ENCODE measurements at places on chromosomes 16 and 17.
A peak's percentile ranks its signal among the peaks of the same experiment; 100 is the strongest.

DNA sequence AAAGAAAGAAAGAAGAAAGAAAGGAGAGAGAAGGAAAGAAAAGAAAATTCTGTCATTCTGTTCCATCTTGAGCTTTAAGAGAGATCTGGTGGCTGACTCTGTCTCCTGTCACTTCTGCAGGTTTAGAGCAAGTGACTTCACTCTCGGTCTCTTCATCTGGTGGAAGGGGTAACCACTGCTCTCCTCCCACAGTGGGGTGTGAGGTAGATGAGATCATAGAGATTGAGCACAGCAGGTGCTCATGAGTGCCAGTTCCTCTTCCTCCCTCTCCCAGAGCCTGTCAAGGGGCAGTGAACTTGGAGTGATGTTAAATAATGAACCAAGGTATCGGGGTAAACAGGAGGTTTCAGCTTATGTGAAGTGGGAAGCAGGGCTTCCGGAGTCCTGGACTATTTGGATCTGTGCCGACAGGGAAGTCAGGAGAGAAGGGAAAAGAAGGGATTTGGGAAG is 47.7 kb downstream of the BEAN1 start:
- no peak for DNase-seq

- peak; percentile 87 for DNase-seq
Observed at GRCh38 chr16:86723689-86724088, 145.3 kb downstream of the FOXL1 start.

- DNase-seq = no peak
Observed at GRCh38 chr16:4375717-4376116, 4.1 kb downstream of the VASN start.

- DNase-seq = peak; percentile 39
Observed at GRCh38 chr16:3101841-3102470, 2.9 kb upstream of the ZSCAN10 start.

DNA sequence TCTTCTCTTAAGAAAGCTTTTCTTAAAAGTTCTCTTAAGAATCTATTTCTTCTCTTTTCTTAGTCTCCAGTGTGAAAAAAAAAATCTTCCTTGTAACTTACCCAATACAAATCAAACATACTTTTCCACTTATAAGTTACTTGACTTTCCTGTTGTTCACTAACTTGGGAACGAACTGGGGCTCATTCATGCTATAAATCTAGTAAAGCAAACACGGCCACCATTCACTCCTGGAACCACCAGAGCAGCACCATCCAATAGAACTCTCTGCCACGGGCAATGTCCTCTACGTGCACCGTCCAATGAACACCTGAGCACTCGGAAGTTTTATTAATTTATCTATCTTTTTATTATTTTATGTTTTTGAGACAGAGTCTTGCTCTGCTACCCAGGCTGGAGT is 20.8 kb downstream of the SRP68 start:
- DNase-seq = no peak

DNA sequence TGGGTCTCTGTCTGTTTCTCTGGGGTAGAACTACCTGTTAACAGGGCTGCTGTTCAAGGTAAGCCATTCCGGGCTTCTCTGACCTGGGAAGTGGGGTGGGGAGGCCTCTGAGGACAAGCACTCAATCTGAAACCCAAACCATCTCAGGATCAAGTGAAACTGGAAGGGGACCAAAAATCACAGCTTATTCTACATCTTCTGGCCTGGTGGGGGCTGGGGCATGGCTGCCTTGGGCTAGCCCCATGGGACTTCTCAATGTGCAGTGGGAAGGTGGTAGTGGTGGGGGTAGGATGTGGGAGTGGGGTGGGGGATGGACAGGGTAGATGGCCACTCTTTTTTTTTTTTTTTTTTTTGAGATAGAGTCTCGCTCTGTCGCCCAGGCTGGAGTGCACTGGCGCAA is 5.5 kb downstream of the FLOT2 start:
- DNase-seq = no peak

- DNase-seq = no peak
Observed at GRCh38 chr16:48143812-48144368, 11.9 kb downstream of the ABCC12 start.

DNA sequence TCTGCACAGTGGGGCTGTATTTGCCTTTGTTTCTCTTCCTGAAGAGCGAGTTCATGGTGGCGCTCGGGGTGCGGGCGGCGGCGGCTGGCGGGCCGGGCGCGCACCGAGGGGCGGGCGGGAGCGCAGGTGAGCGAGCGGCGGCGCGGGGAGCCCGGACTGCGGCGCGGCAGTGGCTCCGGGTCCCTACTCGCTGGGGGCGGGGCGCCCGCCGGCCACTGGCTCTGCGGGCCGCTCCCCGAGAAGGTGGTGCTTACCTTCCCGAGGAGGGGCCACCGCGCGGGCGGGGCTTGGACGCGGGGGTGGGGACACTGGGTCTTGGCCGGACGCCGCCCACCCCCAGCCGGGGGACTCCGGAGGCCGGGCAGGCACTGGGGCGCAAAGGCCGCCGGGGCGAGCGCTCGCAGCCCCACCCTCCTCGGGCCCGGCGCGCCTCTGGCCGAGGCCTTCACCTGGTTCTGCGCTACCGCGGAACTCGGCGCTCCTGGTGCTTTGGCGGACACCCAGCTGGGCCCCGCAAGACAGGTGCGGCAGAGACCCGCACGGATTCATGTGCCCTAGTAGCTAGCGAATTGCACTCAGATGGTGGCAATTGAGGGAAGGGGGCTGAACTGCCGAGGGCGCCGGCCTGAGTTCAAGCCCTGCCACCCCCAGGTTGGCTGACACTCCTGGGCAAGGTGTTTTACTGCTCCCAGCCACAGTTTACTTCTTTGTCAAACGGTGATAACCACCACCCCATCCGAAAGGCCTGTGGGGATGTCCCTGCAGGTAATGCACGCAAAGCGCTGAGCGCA is at the start of gene PPL:
Gene PPL (minus strand): TSS at position 158 of the 791 bp plus-strand sequence. CDS start 103 bp downstream, at position 55.
- DNase-seq = peak; percentile 94

GRCh38 chr17:34254651-34255380 is at the start of gene CCL2:
Gene CCL2 (plus strand): TSS chr17:34255285. CDS start chr17:34255350, 65 bp downstream.
- peak; percentile 74 for DNase-seq

- DNase-seq = no peak
Observed at GRCh38 chr17:65039336-65039988, 17.1 kb downstream of the GNA13 start.

DNA sequence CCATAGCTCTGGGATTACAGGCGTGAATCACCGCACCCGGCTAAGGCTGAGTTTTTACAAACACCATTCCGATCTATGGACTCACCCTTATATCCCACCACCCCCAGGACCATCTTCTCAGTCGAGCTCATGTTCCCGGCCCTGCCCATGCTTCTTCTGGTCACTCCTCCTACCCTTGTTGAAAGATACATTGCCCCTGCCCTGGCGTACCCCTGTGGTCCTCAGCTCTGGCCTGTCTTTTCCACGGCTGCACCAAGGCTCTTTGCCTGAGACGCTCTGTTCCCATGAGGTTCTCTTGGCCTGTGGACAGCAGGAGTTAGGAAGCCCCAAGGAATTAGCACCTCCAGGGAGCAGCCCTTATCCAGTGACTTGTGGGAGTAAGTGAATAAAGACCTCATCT is 379.4 kb upstream of the TNRC6C start:
- no peak for DNase-seq

- DNase-seq = no peak
Observed at GRCh38 chr17:53391197-53391596, 431.5 kb upstream of the KIF2B start.

GRCh38 chr16:71610936-71611871 is 14.8 kb upstream of the MARVELD3 start:
- DNase-seq = peak; percentile 92

- DNase-seq = no peak
Observed at GRCh38 chr16:76900285-76901263, 290.4 kb upstream of the MON1B start.

- DNase-seq = peak; percentile 65
Observed at GRCh38 chr17:17783116-17783824, 53.5 kb downstream of the SREBF1 start.

DNA sequence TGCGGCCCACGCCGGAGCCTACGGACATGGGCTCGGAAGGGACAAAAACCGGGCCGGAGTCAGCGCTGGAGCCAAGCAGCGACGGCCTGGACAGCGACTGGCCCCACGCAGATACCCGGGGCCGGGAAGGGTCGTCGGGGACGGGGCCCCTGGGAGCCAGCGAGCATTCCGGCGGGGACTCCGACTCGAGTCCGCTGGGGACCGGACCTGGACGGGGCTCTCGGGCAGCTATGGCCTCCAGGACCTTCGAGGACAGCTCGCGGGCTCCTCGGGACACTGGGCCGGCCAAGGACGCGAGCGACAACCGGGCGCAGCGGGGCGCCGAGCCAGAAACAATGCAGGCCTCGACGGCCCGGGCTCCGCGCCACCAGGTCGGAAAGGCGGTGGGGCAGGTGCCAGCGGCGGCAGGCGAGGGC is 1.0 kb downstream of the MYO15B start:
- no peak for DNase-seq

GRCh38 chr16:48919791-48920190 is 309.8 kb upstream of the N4BP1 start:
- DNase-seq = no peak

GRCh38 chr17:59688008-59688407 is 19.2 kb downstream of the PTRH2 start:
- DNase-seq = no peak

DNA sequence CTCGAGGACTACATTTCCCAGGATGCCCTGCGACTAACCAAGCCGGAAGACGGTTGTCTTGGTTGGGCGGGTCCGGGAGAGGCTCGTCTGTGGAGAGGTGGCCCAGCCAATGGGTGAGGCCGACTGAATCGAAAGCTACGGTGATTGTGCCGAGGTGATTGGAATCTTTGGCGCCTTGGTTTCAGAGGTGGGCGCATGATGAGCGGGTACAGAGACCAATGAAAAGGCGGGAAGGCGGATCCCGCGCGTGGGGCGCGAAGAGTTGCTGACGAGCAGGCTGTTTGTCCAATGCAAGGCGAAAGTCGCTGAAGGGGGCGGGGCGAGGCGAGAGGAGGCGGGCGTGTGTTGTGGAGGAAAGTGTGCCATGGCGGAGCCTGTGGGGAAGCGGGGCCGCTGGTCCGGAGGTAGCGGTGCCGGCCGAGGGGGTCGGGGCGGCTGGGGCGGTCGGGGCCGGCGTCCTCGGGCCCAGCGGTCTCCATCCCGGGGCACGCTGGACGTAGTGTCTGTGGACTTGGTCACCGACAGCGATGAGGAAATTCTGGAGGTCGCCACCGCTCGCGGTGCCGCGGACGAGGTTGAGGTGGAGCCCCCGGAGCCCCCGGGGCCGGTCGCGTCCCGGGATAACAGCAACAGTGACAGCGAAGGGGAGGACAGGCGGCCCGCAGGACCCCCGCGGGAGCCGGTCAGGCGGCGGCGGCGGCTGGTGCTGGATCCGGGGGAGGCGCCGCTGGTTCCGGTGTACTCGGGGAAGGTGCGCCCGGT is at the start of gene NFATC2IP:
Gene NFATC2IP (plus strand): TSS at position 290 of the 762 bp plus-strand sequence. CDS start 75 bp downstream, at position 365.
- peak; percentile 99 for DNase-seq

GRCh38 chr17:69123626-69124025 is 18.1 kb downstream of the ABCA6 start:
- DNase-seq = no peak

- DNase-seq = no peak
Observed at GRCh38 chr16:88035292-88035691, 84.1 kb downstream of the BANP start.

DNA sequence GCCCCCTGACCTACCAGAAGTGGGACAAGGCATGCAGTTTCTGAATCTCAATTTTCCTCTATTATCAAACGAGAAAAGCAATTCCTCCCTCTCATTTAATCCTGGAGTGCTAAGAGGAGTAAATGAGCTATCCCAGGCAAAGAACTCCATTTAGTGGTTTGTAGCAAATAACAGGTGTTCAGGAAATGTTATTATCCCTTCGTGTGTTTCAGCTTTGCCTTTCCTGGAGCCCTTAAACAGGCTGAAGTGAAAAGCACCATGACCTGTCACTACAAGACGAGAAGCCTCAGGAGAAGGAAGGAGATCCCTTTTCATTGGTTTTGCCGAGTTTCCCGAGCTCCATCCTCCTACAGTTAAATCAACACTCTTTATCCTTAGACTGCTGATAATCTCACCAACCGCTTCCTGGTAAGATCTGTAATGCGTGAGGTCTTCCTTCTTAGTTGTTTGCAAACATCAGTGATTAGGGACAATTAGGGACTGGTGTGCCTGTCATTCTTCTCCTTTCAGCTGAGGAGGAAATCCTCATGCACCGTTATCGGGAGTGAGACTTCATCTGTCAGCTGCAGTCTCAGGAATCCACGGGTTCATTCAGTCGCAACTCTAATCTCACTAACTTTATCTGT is 30.8 kb upstream of the MYOCD start:
- no peak for DNase-seq

DNA sequence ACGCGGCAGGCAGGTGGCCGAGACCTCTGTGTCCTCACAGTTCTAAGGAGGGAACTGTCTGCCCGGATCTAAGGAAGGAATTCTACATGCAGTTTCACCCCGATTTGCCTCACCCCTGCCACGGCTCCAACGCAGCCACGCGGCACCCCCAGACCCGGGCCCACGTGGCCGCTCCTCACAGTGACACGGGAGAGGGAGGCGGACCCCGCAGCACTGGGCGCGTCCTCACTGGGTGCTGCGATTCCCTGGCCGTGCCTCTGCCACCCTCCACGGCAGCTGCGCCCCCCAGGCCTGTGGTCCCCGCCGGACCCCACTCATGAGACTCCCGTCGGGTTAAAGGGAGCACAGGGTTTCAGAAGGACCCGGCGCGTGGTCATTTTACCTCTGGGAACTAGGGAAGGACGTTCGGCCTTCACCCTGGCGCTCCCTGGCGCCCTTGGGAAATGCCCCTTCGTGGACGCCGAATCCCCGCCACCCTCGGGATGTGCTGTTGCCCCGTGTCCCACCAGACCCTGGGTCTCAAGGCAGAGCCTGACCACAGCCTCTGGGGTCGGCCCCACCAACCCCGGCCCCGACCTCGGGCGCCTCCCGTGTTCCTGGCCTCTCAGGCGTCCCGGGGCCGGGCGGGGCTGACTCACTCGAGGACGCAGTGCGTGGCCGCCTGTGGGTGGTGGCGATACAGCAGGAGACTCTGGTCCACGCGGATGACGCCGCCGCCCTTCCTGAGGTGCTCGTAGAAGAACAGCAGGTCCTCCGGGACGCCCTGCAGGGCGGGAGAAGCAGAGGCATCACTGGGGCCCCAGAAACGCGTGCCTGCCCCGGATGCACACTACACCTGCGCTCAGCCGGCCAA is 118.8 kb upstream of the METRNL start:
- DNase-seq = no peak

GRCh38 chr16:51971184-51971583 is 575.8 kb downstream of the TOX3 start:
- DNase-seq = peak; percentile 44

GRCh38 chr16:14329727-14330350 is 258.7 kb downstream of the MRTFB start:
- no peak for DNase-seq

DNA sequence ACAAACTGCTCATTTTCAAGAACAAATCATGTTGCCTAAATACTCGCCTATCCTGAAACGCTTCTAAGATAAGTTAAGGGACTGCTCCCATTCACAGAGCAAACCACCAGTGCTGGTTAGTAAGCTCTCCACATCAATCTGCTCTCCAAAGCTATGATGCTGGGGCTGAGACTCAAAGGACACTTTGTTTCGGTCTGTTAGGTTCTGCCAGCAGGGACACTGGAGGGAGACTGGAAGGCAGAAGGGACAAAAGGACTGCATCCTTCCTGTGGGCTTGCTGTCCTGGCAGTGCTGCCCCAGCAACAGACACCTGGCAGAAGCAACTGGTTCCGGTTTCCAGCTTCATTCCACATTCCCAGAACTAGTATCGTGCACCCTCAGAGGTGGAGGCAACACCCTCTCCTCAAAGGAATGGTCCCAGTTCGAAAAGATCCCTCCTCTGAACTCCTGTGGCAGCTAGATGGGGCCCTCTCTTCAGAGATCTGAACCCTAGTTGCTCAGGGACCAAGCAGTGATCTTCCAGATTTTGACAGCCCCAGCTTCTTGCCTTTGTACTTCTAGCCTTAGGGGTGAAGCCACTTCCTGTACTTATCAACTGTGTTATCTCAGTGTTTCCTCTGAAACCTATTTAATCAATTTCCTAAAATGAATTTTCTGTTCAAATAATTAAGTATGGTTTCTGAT is 73.4 kb upstream of the GSG1L start:
- no peak for DNase-seq
